ENCODE measurements at places on chromosomes 12 and 14. TPM values are rescaled to one million over a fixed set of nuclear protein-coding genes. Genes with fewer than 3 reads are reported as not detected.

Gene PHETA1
- total RNA-seq = 2.1 TPM

Gene PCED1B
- 39.5 TPM for total RNA-seq

Gene ACSM4
- total RNA-seq = not detected

Gene ACTR6
- total RNA-seq = 24.0 TPM

Gene TMEM119
- not detected for total RNA-seq

Gene FBRSL1
- total RNA-seq = 91.5 TPM

Gene SMIM41
- not detected for total RNA-seq

Gene MMP19
- not detected for total RNA-seq

Gene KCNC2
- total RNA-seq = not detected

Gene DBX2
- total RNA-seq = not detected

Gene LMNTD1
- not detected for total RNA-seq

Gene GPR65
- 35.0 TPM for total RNA-seq

Gene IFNG
- total RNA-seq = 20,993 TPM

Gene NGDN
- total RNA-seq = 65.7 TPM

Gene GYS2
- not detected for total RNA-seq

Gene FOXN4
- total RNA-seq = not detected

Gene ADAMTS20
- not detected for total RNA-seq

Gene GPR137C
- total RNA-seq = 0.38 TPM

Gene ITGB7
- 81.0 TPM for total RNA-seq

Gene HHIPL1
- total RNA-seq = not detected

Gene ANO6
- total RNA-seq = 55.1 TPM

Gene TAS2R9
- total RNA-seq = not detected

Gene POMT2
- 33.1 TPM for total RNA-seq

Gene MANSC4
- not detected for total RNA-seq

Gene TMCC3
- 3.5 TPM for total RNA-seq

Gene SLC25A47
- total RNA-seq = not detected

Gene OASL
- 10.8 TPM for total RNA-seq

Gene DPF3
- 11.8 TPM for total RNA-seq

Gene C12orf54
- not detected for total RNA-seq

Gene PGF
- total RNA-seq = not detected

Gene FAIM2
- total RNA-seq = 0.50 TPM

Gene RASAL1
- total RNA-seq = not detected

Gene MNAT1
- 48.2 TPM for total RNA-seq

Gene RNASE2
- not detected for total RNA-seq

Gene NEK9
- 66.6 TPM for total RNA-seq

Gene DNAJC22
- total RNA-seq = not detected

Gene NOVA1
- total RNA-seq = not detected

Gene ACSS3
- not detected for total RNA-seq

Gene RPS6KA5
- 20.5 TPM for total RNA-seq

Gene DEGS2
- not detected for total RNA-seq

Gene SCNN1A
- not detected for total RNA-seq

Gene HCAR2
- 0.64 TPM for total RNA-seq

Gene ASIC1
- total RNA-seq = not detected

Gene FOXG1
- total RNA-seq = not detected

Gene FERMT2
- total RNA-seq = 0.78 TPM

Gene PLCZ1
- not detected for total RNA-seq

Gene KRT2
- total RNA-seq = not detected

Gene CLEC2A
- total RNA-seq = not detected

Gene POU6F1
- 3.6 TPM for total RNA-seq

Gene CCDC175
- total RNA-seq = not detected
